ENCODE measurements at places on chromosomes 7 and 10. TPM values are rescaled to one million over a fixed set of nuclear protein-coding genes. Genes with fewer than 3 reads are reported as not detected.

Gene SLC39A12
- total RNA-seq, result not detected

Gene COBL
- total RNA-seq, result not detected

Gene CDC14C
- not detected for total RNA-seq

Gene OTUD1
- 8.0 TPM for total RNA-seq

Gene DKK1
- 123 TPM for total RNA-seq

Gene DRGX
- not detected for total RNA-seq

Gene WEE2
- total RNA-seq, result not detected

Gene PNLIPRP2
- not detected for total RNA-seq

Gene KCNH2
- total RNA-seq, result not detected

Gene GARIN1A
- 1.2 TPM for total RNA-seq

Gene OPN4
- not detected for total RNA-seq

Gene BPGM
- total RNA-seq, result 20.0 TPM

Gene TRPV5
- not detected for total RNA-seq

Gene TAS2R4
- total RNA-seq, result 4.5 TPM

Gene HMX3
- not detected for total RNA-seq

Gene PRR15
- total RNA-seq, result 2.4 TPM

Gene OR2A5
- not detected for total RNA-seq

Gene EVX1
- total RNA-seq, result not detected

Gene GNAT3
- not detected for total RNA-seq

Gene OR2A1
- total RNA-seq, result 0.27 TPM

Gene NUTM2E
- not detected for total RNA-seq

Gene CCDC136
- 9.9 TPM for total RNA-seq

Gene IL6
- 3.8 TPM for total RNA-seq

Gene NPFFR1
- not detected for total RNA-seq

Gene DNA2
- 15.2 TPM for total RNA-seq

Gene MMD2
- total RNA-seq, result not detected

Gene OR6V1
- not detected for total RNA-seq

Gene SLIT1
- 0.09 TPM for total RNA-seq

Gene TAS2R41
- not detected for total RNA-seq

Gene SLF2
- 34.8 TPM for total RNA-seq

Gene CYP2C19
- not detected for total RNA-seq

Gene TNS3
- total RNA-seq, result 28.3 TPM

Gene AKR1C3
- total RNA-seq, result 169 TPM

Gene MYL10
- not detected for total RNA-seq

Gene ETV1
- total RNA-seq, result 75.7 TPM

Gene PAPOLB
- not detected for total RNA-seq

Gene CLDN12
- 47.1 TPM for total RNA-seq

Gene VDAC2
- total RNA-seq, result 94.6 TPM

Gene ACSL5
- 2.6 TPM for total RNA-seq

Gene ENTPD1
- total RNA-seq, result 0.16 TPM

Gene TET1
- total RNA-seq, result 9.3 TPM

Gene NANOS1
- total RNA-seq, result 2.7 TPM

Gene INSYN2A
- 0.27 TPM for total RNA-seq

Gene PDLIM1
- total RNA-seq, result 30.0 TPM

Gene MMS19
- 81.1 TPM for total RNA-seq

Gene CAV2
- 51.2 TPM for total RNA-seq

Gene ATG9B
- 0.98 TPM for total RNA-seq

Gene MYO3A
- not detected for total RNA-seq

Gene SPDYE18
- total RNA-seq, result not detected

Gene ASB15
- total RNA-seq, result not detected

Gene SLC13A1
- total RNA-seq, result not detected
